ENCODE measurements at places on chromosomes 1 and 21.

DNA sequence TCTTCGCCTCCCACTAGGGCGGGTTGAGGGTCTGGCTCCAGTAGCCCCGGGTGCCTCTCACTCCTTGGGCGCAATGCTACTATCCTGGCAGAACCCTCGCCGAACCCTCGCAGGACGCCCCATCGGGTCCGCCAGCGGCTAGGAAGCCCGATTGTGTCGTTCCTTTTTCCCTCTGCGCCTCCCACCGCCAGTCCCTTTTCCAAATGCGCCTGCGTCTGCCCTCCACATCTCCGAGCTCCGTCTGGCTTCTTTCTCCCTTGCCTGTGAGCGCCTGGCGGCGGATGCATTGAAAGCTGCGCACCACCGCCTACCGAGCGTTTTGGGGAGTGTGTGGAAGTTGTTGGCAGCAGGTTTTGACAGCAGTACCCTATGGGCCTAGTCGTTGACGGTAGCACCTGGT lies 1.0 kb upstream of the DIRAS3 start:
- peak; percentile 77 for DNase-seq

GRCh38 chr1:15391366-15391765 lies 18.3 kb upstream of the EFHD2 start:
- no peak for DNase-seq

GRCh38 chr1:39321979-39322378 lies 117.5 kb downstream of the MACF1 start:
- DNase-seq: no peak

DNA sequence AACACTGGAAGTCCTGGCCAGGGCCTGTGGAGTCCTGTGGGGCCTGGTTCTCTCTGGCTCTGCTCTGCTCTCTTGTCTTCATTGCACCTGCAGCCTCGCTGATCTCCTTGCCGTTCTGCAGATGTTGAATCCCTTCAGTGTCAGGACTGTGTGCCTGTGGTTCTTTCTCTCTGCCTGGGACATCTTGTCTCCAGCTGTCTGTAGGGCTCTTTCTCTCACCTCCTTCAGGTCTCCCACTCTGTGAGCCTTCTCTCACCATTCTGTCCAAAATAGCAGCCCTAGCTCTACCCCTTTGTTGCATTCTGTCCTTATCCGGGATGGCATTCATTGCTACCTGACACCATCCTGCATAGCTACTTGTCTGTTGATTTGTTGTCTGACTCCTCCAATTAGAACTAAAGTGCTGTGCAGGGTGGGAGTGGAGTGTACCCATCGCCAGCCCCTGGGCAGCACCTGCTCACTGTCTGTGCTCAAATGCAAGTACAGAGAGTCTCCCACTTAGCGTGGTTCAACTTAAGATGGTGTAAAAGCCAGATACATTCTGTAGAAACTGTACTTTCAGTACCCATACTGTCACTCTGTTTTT lies 8.9 kb downstream of the PGBD2 start:
- no peak for DNase-seq

GRCh38 chr1:98975113-98975512 lies 29.5 kb downstream of the PLPPR5 start:
- DNase-seq: no peak

GRCh38 chr1:247118946-247119446 lies 14.8 kb upstream of the ZNF669 start:
- no peak for DNase-seq

- no peak for DNase-seq
Measured at GRCh38 chr1:34746785-34747637, 7.8 kb upstream of the GJB5 start.

- DNase-seq: no peak
Measured at GRCh38 chr1:77625250-77625649, 57.2 kb downstream of the ZZZ3 start.

GRCh38 chr1:113031171-113031933 lies 41.6 kb upstream of the LRIG2 start:
- DNase-seq: no peak

DNA sequence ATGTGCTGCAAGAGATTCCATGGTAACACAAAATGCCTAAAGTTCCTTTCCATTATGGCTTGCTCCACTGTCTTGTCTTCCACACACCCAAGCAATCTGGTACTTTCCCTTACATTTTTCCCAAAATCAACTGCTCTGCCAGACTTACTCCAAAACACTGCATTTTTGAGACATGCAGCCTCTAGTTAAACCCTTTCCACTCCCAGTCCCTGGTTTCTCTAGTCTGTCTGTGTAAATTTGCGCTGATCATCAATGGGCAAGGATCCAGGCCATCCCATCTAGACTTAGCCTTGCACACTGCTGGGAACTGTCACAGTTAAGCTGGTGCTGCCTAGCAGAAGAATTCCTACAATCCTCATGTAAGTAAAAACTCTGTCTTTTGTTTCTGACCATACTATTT lies 47.8 kb downstream of the DAB1 start:
- no peak for DNase-seq

GRCh38 chr1:156157966-156158365 lies 4.6 kb downstream of the SEMA4A start:
- DNase-seq: no peak

DNA sequence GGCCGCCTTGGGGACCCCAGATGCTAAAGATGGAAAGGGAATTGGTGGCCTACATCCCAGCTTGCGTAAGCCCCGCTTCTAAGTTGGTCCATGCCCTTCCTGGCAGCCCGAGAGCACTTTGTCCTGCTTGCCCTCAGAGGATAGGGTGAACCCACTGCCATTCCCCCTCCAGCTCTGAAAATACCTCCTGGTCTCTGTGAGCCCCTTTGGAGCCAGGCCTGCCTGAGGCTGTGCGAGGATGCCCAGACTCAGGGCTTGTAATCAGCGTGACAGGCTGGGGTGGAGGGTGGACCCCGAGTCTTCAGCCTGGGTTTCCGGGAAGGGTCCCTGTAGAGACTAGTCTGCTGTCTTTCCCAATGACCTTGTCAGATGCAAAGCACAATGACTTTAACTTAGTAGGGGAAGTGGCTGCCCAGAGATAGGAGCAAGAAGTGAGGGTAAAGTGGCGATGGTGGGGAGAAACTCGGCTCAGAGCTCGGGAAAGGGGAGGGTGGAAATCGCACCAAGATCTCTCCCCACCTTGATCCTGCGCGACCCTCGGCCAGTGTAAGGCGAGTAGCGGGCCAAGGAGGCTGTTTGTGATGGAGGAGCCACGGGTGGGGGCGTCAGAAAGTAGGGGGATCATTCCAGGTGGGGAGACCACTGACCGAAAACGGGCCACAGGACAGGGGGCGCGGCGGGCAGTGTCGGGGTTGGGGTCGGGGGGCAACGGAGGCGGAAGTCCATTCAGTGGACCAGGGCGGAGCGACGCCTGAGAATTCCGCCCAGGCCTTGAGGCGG lies 2.7 kb upstream of the HES3 start:
- no peak for DNase-seq

- peak; percentile 35 for DNase-seq
Measured at GRCh38 chr1:113146242-113147072, 73.5 kb downstream of the LRIG2 start.

DNA sequence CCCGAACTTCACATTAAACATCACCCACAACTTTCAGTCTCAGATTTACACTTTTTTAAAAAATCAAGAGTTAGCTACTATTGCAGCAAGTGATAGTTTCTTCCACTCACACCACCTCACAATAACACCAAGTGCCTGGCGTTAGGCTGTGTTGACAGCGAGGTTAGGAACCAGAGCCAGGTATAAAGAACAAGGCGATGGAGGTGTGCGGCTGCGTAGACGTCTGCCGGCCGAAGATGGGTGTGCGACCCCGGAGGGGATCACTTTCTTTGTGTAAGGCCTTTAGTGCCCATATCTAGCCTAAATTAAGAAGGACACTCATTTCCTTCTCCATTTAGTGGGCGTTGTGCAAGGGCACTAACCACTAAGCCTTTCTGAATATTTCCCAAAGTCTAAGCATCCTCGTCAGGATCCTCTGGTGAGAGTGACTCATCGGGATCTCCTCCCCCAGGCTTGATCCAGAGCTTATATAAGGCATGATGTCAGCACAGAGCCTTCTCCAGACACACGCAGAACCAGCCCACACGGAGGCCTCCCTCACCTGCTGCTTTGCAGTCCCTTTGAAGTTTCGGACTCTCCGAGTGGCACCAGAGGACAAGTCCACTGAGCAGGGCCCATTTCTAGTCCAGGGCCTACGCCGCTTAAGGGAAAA lies 11.8 kb downstream of the NHLH2 start:
- peak; percentile 74 for DNase-seq

DNA sequence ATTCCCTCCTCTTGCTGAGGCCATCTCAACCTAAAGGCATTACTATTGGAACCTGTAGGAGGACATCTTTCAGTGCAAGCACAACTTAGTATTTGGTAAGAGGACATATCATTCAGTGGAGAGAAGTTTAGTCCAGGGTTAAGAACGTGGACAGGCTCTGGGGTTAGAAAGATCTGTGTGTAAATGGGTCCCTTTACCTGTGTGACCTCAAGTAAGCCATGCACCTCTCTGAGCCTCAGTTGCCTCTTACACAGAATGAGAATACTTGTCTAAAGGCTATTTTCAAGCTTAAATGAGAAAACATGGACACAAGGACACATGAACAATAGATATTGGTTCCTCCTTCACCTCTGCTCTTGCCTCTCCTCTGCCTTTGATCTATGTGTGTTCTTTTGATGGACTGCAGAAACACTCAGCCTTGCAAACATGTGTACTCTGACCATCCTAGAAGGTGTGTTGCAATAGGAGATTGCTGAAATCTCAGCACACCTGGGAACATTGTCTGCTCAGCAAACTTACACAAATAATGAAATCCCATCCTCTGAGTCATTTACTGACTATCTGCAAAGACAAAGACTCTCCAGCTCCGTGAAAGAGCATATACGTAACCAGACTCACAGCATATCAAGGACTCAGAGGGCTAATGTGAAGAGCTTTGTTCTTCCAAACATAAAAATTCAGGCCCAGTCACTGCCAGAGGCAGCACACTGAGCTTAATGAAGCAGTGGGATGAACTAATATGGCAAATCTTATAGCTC lies 143.8 kb downstream of the DAB1 start:
- peak; percentile 78 for DNase-seq

GRCh38 chr1:192529031-192529755 lies 46.4 kb upstream of the RGS1 start:
- DNase-seq: no peak

DNA sequence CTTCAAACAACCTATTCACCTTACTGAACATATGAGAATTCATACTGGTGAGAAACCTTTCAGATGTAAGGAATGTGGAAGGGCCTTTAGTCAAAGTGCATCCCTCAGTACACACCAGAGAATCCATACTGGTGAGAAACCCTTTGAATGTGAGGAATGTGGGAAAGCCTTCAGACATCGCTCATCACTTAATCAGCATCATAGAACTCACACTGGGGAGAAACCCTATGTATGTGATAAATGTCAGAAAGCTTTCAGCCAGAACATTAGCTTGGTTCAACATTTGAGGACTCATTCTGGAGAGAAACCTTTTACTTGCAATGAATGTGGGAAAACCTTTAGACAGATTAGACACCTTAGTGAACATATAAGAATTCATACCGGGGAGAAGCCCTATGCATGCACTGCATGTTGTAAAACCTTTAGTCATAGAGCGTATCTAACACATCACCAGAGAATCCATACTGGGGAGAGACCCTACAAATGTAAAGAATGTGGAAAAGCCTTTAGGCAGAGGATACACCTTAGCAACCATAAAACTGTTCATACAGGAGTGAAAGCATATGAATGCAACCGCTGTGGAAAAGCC lies 13.2 kb upstream of the EXO5 start:
- DNase-seq: no peak

- peak; percentile 68 for DNase-seq
Measured at GRCh38 chr1:31510853-31511789, 65.2 kb upstream of the TINAGL1 start.

DNA sequence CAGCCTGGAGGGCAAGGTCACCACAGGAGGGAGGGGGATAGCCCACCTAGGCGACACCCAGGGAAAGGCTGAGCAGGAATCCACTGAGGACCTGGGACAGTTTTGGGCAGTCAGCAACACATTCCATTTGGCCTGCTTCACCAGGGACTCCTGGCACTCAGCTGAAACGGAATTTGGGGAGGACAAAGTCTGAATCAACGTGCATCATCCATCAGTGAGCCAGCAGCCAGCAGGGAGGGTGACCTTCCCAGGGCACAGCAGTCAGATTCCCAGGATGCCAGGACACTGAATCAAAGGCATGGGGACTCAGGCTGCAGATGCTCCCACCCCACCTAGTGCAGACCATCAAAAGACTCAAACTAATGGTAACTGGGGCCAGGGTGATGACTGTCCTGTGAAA lies 4.6 kb downstream of the SH3BP5L start:
- no peak for DNase-seq

GRCh38 chr1:157370698-157371097 lies 181.6 kb downstream of the FCRL5 start:
- DNase-seq: no peak

GRCh38 chr1:200103966-200104583 lies 76.6 kb downstream of the NR5A2 start:
- DNase-seq: no peak

- no peak for DNase-seq
Measured at GRCh38 chr1:25049190-25049589, 119.1 kb upstream of the RUNX3 start.

DNA sequence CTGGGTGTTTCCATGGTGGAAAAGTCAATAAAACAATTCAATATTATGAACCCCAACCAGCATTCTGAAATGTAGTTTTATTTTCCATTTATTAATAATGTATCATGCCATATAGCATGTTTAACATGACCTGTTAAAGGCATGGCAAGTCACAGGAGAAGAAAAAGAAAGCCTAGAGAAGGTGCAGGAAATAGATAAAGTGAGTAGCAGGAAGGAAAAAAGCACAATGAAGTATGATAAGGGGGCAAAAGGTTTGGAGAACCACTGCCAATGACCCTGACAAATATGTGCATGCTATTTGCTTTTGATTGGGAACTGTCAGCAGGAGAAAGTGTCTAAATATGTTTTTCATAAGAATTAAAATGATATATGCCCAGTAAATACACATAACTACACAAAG lies 85.6 kb downstream of the HMCN1 start:
- no peak for DNase-seq

- no peak for DNase-seq
Measured at GRCh38 chr1:172121081-172121717, 279.9 kb downstream of the DNM3 start.

DNA sequence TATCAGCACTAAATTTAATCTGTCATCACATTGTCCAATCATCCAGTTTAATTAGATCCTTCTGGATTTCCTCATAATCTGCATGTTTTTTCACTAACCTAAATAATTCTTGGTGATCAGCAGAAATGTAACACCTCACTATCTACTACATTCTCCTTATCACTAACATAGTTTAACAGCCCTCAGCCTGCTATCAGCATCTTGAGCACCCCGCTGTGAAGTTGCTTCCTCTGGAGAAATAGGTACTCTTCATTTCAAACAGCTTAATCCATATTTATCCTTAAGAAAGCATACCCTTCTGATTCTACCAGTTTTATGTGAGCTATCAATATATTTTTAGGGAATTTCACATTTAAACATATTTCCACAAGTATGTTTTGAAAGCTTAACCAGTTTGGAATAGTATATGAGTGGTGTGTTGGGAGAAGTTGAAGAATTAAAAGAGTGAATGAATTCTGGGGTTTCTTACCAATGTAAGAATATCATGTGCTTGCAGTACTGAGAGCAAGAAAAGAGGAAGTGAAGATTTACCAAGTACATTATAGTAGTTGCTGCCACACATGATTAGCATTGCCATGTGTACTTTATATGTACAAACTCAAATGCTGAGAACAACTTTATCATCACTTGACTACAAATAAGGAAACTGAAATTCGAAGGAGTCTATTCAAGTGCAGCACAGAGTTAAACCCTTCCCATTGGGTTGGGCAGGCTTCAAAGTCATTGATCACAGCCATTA lies 771.1 kb upstream of the ADGRL4 start:
- no peak for DNase-seq

GRCh38 chr1:168396940-168397684 lies 116.4 kb downstream of the TBX19 start:
- no peak for DNase-seq
